ENCODE measurements at places on chromosomes 13 and 19. TPM values are rescaled to one million over a fixed set of nuclear protein-coding genes. Genes with fewer than 3 reads are reported as not detected.

DNA sequence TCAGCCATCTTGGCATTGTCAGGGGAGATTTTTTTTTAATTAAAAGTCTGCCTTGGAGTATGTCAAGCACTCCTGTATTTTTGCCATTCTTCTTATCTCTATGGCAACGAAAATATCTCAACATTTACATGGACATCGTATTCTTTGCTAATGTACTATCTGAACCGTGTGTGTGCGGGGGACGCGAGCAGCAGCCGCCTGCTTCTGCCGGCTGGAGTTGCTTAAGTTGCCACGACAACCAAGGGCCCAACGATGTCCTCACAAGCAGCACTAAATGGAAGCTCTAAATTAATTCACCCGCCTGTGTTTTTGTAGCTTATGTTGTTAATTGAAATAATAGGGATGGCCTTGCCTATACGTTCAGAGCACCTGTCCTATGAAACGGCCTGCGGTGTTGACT lies 309.5 kb downstream of the TEX29 start:
- no peak for DNase-seq

DNA sequence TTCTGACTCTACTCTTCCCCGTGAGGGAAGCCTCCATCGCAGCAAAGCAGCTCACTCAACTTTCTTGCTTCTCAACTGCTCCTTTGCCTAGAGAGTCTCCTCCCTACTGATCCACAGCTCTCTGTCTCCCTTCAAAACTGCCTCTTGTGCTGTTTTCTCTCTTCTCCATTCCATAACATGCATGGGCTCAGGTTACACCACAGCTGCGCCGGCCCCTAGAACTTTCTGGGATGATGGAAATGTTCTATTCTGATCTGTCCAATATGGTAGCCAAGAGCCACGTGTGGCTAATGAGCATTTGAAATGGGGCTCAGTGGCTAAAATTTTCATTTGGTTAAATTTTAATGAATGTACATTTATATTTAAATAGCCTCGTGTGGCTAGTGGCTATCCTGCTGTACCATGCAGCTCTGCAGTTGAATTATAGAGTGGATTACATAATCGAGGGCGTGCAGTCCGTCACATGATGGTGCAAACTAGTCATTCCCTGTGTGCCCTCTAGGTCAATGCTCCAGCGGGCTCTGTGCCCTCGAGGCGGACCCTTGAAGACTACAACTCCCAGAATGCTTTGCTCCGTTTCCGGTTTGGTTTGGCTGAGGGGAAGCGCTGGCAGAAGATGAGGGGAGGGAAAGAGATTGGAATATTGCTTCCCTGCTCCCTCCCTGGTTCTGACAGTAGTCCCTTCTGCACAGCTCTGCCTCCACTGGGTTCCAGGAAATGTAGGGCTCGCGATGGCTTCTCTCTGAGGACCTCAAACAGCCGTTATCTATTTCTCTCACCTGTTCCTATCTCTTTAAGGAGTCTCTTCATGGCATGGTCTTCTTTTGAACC lies 109.8 kb downstream of the CACNA1A start:
- no peak for DNase-seq

DNA sequence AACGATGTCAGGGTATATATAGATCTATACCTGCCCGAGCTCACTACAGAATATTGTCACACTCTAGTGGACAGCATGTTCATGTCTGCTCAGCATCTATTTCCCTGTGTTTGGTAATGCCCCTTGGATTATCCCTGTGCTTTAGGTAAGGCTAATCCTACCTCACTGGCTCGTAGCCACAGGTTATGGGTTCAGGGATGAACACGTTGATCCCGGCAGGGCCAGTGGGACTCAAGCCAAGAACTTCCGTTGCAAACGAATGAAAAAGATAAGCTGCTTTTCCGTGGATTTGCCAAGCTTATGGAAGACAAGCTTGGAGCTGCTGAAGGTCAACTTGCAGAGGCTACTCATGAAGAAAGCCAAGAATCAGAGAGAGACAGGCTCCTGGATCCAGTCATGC lies 400.0 kb upstream of the TSHZ3 start:
- no peak for DNase-seq

Gene NOVA2
- 15.4 TPM for total RNA-seq

Gene POU4F1
- total RNA-seq = not detected

Gene CCDC70
- total RNA-seq = not detected

Gene CBARP
- 6.2 TPM for total RNA-seq

Measured in mesenteric fat pad (tissue), 1 donor.